ENCODE measurements at places on chromosomes 3 and 15. TPM values are rescaled to one million over a fixed set of nuclear protein-coding genes. Genes with fewer than 3 reads are reported as not detected.

GRCh38 chr3:123782488-123782887 lies 101.6 kb downstream of the MYLK start:
- no peak for DNase-seq

The CEMIP gene
- total RNA-seq = 1.0 TPM

- DNase-seq = no peak
These were observed 25.7 kb downstream of the PCOLCE2 start for GRCh38 chr3:142863010-142863817.

- no peak for DNase-seq
These were observed 280.7 kb downstream of the ZBTB20 start for GRCh38 chr3:114866430-114866829.

DNA sequence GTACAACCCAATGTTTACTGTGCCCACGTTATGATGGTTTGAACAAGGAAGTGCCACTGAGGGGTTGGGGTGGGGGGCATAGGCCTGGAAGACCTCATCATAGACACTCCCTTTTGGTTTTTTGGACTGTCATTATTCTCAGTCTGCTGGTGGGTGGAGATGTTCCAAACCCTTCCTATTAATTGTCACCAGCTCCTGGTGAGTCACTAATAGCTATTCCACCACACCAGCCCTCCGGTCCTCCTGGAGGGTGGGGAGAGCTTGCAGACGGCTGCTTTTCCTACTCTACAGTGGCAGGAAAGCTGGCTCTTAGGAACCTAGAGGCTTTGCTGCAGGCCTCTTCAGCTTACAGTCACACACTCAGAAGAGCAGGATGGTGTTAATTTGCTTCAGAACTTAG lies 9.0 kb upstream of the COPG1 start:
- no peak for DNase-seq

The ST8SIA2 gene
- not detected for total RNA-seq

- DNase-seq = no peak
These were observed 66.1 kb upstream of the MEX3B start for GRCh38 chr15:82111918-82112317.

DNA sequence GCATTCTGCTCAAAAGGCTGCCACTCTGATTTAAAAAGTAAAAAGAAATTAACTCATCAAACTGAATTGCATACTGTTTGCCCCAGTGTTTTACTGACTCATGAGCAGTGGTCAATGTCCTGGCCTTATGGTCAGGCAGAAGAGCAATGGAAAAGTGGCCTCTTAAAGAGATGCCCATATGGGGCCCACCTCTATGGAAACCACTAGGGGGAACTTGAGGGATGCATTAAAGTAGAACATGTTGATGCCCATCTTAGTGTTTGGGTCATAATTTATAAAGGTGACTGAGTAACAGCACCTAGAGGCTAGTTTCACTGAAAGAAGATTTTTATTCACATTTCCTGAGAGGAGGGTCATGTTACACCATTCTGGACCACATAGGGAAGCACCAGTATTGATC lies 66.5 kb upstream of the RNU6-1 start:
- no peak for DNase-seq

GRCh38 chr3:126487151-126487771 lies 11.6 kb upstream of the ZXDC start:
- peak; percentile 84 for DNase-seq

DNA sequence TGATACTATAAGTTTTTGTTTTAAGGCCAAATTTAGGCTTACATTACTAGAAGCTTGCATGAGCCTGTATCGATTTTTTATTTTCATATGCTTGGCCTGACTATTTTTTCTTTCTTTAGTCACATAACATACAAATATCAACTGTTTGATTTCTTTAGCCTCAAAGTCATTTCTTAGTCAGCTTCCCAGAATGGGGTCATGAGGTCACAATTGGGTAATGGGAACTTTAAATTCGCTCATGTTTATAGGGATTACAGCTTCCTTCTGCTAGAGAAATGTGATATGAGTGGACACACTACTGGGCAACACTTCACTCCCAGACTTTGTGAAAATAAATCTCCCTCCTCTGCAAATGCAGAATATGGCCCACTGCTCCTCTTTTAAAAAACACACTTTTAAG lies 9.1 kb upstream of the TIPARP start:
- no peak for DNase-seq

DNA sequence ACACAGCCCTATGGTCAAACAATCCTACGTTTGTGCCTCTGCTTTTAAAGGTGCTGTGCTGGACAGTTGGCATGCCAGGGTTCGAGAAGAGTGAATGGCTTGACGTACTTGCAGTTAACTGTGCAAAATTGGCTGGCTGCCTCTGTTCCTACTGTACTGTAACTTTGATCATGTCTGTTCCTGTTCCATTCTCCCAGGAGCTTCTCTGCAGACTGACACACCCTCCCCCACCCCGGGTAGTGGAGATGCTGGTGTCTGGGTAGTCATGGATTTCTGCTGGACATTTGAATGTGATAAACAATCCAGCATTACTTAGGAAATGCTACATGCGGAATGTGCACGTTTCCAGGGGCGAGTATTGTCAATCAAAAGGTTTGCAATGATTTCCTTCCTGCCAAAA lies 6.5 kb upstream of the VILL start:
- no peak for DNase-seq

- DNase-seq = no peak
These were observed 137.7 kb downstream of the IGF1R start for GRCh38 chr15:98785807-98786621.

The CD86 gene
- 30.6 TPM for total RNA-seq

The GNAT1 gene
- not detected for total RNA-seq

DNA sequence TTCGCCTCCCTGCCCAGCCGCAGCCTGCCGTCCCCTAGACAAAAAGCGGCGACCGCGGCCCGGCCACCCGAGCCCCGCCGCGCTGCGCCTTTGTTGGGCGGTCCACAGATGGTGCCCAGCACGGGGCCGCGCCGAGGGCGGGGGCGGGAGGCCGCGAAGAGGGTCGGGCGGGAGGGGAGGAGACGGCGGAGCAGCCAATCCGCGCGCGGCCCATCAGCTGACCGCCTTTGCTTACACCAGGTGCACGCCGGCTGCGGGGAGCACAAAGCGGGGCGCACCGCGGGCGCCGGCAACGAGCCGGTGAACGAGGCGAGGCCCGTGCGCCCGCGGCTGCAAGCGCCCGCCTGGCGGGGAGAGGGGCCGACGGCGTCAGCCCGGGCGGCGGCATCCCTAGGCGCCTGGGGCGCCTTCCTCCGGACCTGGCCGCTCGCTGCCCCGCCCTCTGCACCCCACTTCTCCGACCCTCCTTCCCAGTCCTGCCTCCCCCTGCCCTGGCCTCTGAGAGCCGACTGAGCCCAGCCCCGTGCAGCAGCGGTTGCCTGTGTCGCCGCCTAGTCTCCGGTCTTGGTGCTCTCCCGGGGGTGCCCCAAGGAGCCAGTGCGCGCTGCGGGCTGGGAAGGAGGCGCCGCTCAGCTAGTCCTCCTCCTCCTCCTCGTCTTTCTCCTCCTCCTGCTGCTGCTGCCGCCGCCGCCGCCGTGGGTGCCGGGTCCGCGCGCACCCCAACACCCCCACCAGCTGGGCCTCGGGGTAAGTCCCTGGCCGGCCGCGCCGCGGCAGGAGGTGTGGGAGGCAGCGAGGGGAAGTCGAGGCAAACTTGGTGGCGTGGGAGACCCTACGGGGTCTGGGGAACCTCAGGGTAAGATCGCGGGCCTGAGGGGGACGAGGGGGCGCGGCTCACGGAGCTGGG lies at the start of gene LRRN1:
Gene LRRN1 (plus strand): TSS at position 259 of the 907 bp plus-strand sequence. CDS start 45,211 bp downstream, outside the sequence.
- DNase-seq = peak; percentile 93

The TNFAIP8L3 gene
- total RNA-seq = 35.8 TPM

- no peak for DNase-seq
These were observed 13.4 kb upstream of the TRH start for GRCh38 chr3:129961141-129961541.

- DNase-seq = no peak
These were observed 4.3 kb downstream of the GLB1 start for GRCh38 chr3:33092496-33093254.

GRCh38 chr15:71806452-71806931 lies 3.9 kb upstream of the NR2E3 start:
- no peak for DNase-seq

DNA sequence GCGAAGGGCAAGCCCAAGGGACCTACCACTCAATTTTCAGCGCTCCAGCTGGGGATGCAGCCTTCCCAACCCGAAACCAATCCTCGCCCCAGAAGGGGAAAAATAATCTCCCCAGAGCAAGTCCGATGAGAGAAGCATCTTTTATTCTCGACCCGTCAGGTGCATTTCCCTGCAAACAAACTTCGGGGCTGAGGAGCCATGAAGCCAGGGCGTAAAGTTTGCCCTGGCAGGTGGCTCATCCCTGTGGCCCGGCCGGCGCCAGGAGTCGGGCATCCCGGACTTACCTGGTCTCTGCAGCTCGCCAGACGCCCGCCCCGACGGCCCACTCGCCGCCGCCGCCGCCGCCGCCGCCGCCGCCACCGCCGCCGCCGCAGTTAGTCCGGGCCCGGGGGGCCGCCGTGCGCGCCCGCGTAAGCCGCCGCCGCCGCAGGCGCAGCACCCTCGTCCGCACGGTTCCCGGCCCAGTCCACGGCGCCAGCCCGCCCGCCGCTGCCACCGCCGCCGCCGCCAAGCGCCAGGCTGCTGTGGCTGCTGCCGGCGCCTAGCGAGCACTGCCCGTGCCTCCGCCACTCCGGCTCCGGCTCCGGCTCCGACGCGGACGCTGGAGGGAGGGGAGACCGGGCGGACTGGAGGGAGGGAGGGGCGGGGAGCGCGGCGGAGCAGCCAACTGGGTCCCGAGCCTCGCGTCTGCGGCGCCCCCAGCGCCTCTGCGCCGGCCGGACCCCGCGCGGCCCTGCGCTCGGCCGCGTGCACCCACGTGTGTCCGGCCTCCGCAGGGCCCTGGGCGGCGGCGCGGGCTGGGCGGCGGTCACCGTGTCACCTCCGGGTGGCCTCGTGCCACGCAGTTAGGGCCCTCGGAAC lies at the start of gene CNTN3:
Gene CNTN3 (minus strand): TSS at position 553 of the 861 bp plus-strand sequence. CDS start 93,547 bp downstream, outside the sequence.
- DNase-seq = peak; percentile 72

GRCh38 chr3:196660381-196661166 lies 21.1 kb downstream of the NRROS start:
- DNase-seq = no peak

GRCh38 chr3:69699183-69699582 lies 40.1 kb upstream of the MITF start:
- no peak for DNase-seq

DNA sequence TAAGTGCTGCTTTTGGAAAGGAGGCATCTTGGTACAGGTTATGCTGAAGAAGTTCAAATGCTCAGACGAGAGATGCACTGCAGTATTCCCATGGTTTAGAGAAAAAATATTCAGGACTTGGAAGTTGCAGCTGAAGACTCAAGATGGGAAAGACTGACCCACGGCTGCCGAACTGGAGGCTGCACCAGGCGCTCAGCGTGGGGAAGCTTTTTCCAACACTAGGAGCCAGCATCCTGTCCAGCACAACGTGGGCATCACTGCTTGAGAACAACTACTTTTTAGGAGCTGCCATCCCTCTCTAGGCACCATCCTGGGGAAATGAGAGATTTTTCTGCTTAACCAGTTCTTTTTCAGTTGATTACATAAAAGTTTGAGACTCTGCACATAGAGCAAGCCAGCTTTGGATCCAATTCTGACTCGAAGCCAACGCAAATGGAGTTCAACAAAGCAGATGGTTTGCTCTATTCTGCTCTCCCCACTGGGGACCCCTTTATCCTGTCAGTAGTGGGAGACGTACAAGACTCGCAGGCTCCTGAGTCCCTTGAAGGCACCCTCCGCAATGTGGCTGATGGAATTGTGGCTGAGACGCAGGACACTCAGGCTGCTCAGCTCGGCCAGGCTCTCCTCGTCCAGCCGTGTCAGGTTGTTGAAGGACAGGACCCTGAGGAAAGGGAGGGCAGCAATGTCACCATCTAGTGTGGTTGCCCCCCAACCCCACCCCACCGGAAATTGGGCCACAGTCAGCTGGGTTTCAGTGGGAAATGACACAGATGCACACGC lies 93.8 kb downstream of the LRIG1 start:
- no peak for DNase-seq

DNA sequence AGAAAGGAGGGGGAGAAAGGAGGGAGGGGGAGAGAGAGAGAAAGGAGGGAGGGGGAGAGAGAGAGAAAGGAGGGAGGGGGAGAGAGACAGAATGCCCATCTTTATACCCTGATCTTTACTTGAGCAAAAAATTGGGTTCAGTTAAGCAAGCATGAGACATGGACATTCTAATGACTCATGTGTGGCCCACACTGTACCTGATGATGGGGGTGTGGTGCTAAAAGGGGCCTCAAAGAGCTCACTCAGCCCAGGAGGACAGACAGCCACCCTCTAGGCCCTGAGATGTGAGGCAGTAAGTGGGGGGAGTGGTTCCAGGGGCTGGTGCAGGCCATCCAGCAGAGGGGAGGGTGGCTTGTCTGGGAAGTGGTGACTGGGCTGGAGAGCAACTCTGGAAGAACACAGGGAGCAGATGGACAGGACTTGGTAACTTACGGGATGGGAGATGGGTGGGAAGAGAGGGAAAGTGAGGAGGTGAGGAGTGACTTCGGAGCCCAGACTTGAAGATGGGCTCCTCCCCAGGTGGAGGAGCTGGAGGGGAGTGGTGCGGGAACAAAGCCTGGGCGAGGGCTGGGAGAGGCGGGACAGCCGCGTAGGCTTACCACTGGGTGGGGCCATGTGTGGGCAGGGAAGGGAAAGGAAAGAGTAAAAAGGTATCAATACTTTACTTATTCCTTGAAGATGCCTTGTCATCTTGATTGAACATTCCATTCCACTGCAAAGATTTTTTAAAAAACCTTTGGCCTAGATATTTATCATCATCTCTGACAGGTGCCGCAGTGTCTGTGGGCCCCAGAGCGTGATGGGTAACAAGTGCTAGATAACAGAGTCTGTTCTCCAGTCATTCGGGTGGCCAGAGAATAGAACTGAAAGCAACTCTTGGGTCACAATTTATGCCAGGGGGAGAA lies 32.3 kb downstream of the TSPAN3 start:
- no peak for DNase-seq

DNA sequence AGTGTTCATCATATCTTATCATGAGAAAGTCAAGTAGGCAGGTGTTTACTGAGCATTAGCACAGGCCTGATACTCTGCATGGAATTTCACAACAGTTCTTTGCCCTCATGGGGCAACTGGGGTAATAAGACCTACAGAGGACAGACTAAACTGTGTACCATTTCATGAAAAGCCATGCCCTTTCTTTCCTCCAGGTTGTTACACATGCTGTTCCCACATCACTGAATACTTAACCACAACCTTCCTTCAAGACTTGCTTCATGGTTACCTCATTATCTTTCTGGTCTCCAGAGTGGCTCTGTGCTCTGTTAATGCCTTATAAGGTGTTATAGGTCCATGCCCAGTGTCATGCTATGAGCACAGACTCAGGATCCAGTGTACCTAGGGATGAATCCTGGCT lies 28.2 kb upstream of the RSL24D1 start:
- DNase-seq = no peak

The RASL12 gene
- 38.5 TPM for total RNA-seq

The TICRR gene
- 0.47 TPM for total RNA-seq

DNA sequence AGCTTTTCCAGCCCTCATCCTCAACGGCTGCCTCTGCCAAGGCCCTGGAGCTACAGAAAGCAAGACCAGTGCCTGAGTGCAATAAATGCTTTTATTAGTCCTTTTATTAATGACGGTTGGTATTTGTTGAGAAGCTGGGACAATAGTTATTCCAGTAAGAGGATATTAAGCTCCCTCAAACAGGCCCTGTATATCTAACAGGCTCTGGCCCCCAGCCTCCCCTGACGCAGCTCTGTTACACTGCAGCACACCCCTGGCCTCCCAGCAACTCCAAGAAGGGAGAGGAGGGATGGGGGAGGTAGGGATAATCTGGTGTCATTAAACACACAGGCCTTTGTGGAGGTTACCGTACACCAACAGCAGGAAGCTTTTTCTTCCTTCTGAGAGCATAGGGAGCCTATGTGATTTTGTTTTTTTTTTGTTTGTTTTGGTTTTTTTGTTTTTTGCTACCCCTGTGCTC lies 30.8 kb upstream of the MAGEF1 start:
- no peak for DNase-seq

The ASB14 gene
- total RNA-seq = not detected
